Activated CD4-positive, alpha-beta T cell treated with anti-CD3 and anti-CD28 coated beads, Interleukin-2, amount 10 ng/mL, durations not matched to agents 24 days and 14 days (primary cell): ENCODE measurements at places on chromosomes 3 and 15. TPM values are rescaled to one million over a fixed set of nuclear protein-coding genes. Genes with fewer than 3 reads are reported as not detected.
A peak's percentile ranks its signal among the peaks of the same experiment; 100 is the strongest.

DNA sequence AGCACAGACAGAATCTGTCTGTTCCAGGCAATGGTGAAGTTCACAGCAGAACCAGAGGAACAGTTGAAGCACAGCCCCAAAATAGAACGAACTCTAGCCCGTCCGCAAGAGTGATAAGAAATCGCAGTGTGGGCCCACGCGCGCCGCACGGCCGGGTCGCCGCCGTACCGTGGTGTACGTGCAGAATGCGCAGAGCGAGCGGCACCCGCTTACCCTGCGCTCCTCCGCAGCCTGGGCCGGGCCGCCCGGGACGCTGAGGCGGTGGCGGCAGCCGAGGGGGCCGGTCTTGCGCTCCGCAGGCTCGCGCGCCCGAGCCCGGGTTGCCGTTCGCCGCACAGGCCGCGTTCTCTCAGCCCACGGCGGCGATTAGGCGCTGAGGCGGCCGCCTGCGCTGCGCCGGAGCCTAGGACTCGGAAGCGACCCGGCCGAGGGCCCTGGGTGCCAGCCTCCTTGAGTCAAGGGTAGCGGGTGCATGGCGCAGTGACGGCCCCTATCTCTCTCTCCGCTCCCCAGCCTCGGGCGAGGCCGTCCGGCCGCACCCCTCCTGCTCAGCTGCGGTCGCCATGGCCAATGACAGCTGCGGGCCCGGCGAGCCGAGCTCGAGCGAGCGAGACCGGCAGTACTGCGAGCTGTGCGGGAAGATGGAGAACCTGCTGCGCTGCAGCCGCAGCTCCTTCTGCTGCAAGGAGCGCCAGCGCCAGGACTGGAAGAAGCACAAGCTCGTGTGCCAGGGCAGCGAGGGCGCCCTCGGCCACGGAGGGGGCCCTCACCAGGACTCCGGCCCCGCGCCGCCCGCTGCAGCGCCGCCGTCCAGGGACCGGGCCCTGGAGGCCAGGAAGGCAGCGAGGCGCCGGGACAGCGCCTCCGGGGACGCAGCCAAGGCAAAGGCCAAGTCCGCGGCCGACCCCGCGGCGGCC is 20.5 kb downstream of the WDR73 start:
- no peaks in the 10 kb centered on the region for H3K27me3 ChIP-seq
- H3K36me3 ChIP-seq = peaks cover 32% of the 10 kb centered on the region
- peak overlapping the region; percentile 97 for H3K4me3 ChIP-seq
- H3K4me1 ChIP-seq = peaks cover 33% of the 10 kb centered on the region
- peak; percentile 91 for DNase-seq
- peak overlapping the region; percentile 95 for H3K27ac ChIP-seq

DNA sequence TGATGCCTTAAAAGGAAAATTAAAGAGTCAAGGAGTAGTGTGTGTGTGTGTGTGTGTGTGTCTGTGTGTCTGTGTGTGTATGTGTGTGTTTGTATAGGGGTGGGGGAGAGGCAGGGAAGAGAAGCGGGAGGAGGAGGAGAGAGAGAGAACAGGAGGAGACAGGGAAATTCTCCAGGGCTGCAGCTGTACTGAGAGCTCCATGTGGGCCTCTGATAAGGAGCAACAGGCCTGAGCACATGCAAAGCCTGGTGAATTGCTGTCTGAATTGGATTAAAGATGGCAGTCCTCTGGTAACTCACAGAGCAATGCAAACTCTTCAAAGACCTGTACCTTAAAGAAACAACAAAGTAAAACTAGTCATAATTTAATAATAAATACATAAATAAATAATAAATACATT is 70.6 kb downstream of the SEMA6D start:
- no peaks in the 10 kb centered on the region for H3K27me3 ChIP-seq
- H3K4me3 ChIP-seq = no peak overlapping the region
- no peak overlapping the region for H3K27ac ChIP-seq
- no peaks in the 10 kb centered on the region for H3K4me1 ChIP-seq
- no peaks in the 10 kb centered on the region for H3K36me3 ChIP-seq

GRCh38 chr3:16407366-16407765 is 106.1 kb downstream of the RFTN1 start:
- H3K4me3 ChIP-seq = no peak overlapping the region
- peaks cover 30% of the 10 kb centered on the region for H3K4me1 ChIP-seq
- no peak overlapping the region for H3K27ac ChIP-seq
- no peaks in the 10 kb centered on the region for H3K27me3 ChIP-seq
- no peak for DNase-seq

DNA sequence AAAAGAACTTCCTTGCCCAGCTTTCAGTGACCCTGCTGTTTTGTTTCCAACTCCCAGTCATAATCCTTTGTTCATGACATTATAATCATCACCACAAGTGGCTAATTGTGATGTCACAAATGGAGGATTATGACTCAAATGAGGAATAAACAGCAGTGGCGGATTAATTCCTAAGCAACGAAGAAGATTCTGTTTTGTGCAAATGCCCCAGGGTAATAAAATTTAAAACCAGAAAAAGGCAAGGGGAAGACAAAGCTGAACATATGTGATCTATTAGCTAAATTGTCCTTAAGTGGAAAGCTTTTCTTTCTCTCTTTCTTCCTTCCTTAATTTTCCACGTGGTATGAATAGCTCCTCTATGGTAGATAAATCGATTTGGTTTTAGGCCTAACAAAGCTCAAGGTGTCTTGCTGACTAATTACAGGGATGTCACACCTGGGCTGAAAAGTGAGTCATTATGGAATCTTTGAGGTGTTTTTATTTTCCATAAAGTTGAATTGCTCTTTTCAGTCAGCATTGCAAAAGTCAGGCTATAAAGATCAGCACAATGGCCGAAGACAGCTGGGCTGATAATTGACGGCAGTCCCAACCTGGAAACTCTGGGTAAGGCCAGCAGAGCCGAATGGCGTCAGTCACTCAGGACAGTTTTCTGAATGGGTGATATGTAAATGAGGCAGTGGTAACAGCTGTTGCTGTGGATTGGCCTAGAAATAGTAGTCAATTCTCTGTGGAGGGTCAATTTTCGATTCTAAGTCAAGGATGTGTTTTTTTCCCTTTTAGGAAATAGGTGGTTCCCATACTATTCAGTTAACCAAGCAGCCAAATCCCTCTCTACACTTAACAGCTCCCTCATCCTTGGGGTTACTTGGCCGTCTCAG is 121.5 kb downstream of the PTPRG start:
- peaks cover 2% of the 10 kb centered on the region for H3K27me3 ChIP-seq
- H3K27ac ChIP-seq = no peak overlapping the region
- DNase-seq = no peak
- H3K4me3 ChIP-seq = no peak overlapping the region
- no peaks in the 10 kb centered on the region for H3K36me3 ChIP-seq

DNA sequence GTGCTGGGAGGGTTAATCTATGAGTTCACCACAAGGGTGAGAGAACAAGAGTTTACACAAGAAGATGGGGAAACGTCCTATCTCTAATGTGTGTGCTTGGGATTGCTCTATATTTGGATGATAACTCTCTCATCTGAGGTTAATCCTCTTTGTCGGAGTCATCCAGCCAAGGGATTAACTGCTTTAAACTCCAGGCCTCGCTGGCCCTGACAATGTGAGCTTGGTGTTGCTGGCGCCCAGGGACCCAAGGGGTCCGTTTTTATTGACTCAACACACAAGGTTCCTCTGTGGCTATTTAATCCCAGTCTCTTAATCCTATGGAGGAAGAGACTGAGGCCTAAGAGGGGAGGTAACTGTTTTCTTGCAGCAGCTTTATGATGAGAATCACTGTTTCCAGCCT is 14.2 kb downstream of the SV2B start:
- DNase-seq = no peak
- peaks cover 19% of the 10 kb centered on the region for H3K27me3 ChIP-seq
- no peak overlapping the region for H3K4me3 ChIP-seq
- peaks cover 6% of the 10 kb centered on the region for H3K4me1 ChIP-seq

DNA sequence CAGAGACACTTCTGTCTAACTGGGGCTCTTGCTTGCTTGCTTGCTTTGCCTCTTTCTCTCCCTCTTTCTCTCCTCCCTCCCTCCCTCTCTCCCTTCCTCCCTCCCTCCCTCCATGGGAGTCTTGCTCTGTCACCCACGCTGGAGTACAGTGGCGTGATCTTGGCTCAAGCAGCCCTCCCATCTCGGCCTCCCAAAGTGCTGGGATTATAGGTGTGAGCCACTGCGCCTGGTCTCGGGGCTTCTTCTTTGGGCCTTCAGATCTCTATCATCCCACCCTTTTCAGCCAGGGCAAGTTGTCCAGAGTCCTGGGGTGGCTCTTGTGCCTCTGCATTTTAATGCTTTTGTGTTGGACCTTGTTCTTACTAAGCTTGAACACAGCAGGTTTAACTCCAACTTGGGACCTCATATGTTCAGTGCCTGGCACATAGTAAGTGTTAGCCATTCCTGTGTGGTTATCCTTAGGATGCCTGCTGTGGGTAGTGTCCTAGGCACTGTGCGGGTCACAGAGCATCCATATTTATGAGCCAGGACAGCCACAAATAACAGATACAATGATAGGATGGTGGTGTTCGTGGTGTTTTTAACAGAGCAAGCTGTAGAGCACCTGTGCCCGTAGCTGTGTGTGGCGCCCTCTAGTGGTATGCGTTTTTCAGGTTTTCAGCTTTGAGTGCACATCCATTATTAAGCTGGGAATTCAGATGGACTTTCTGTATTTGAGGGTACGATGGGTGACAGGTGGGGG is 75.1 kb downstream of the CCK start:
- H3K27ac ChIP-seq = peak overlapping the region; percentile 52
- peaks cover 28% of the 10 kb centered on the region for H3K4me1 ChIP-seq
- peaks cover 26% of the 10 kb centered on the region for H3K36me3 ChIP-seq
- no peak overlapping the region for H3K4me3 ChIP-seq
- DNase-seq = peak; percentile 91

- H3K27me3 ChIP-seq = no peaks in the 10 kb centered on the region
- H3K4me1 ChIP-seq = no peaks in the 10 kb centered on the region
- no peak overlapping the region for H3K4me3 ChIP-seq
- DNase-seq = no peak
- no peaks in the 10 kb centered on the region for H3K36me3 ChIP-seq
- H3K27ac ChIP-seq = no peak overlapping the region
Measured at GRCh38 chr3:176172492-176172891, 1024.8 kb downstream of the TBL1XR1 start.

GRCh38 chr3:59115364-59116232 is 65.8 kb upstream of the CFAP20DC start:
- H3K4me3 ChIP-seq = no peak overlapping the region
- no peak overlapping the region for H3K27ac ChIP-seq
- H3K27me3 ChIP-seq = peaks cover 12% of the 10 kb centered on the region
- no peaks in the 10 kb centered on the region for H3K36me3 ChIP-seq
- no peak for DNase-seq
- H3K4me1 ChIP-seq = no peaks in the 10 kb centered on the region

DNA sequence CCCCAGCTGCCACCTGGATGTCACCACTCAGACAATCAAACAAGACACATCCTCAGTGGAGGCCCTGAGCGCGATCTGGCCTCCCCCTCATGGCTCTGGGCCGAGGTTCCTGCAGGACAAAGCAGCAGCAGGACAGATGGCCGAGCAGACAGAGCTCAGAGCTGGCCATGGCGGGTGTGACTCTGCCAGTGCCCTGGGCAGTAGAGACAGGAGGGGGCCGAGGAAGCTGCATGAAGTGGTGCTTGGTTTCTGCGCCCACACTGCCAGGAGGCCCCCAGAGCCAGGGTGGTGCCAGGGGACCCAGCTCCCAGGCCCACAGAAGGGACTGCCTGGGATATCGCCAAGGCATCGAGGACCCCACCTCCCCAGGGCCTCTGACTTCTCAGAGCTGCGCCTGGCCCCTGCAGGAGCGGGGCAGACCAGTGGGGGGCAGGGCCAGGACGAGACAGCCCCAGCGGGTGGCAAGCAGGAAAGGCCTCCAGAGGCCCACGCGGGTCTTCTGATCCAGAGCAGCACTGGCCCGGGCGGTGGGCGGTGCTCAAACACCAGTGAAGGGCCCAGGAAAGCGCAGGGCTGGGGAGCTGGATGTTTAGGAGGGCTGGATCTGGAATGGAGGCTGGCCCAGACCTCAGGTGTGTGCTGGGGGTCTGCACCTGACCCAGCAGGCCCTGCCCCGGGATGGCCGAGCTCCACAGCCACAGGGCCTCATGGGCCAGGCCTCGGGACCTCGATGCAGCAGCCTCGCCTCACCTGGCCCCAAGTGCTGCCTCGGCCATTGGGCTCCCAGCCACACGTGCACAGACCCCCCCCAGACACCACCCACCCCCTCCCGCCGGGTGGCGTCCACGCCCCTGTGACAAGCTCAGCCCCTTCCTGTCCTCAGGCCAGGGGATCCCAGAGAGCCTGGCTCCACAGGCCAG is 76.0 kb downstream of the GOLGA8G start:
- DNase-seq = no peak
- no peak overlapping the region for H3K27ac ChIP-seq
- no peaks in the 10 kb centered on the region for H3K36me3 ChIP-seq

GRCh38 chr3:9026320-9027045 is 63.2 kb upstream of the RAD18 start:
- DNase-seq = no peak
- no peak overlapping the region for H3K27ac ChIP-seq
- no peaks in the 10 kb centered on the region for H3K4me1 ChIP-seq
- H3K27me3 ChIP-seq = no peaks in the 10 kb centered on the region
- H3K36me3 ChIP-seq = no peaks in the 10 kb centered on the region
- no peak overlapping the region for H3K4me3 ChIP-seq

GRCh38 chr3:111314181-111314873 is 227.7 kb upstream of the CD96 start:
- H3K36me3 ChIP-seq = no peaks in the 10 kb centered on the region
- H3K4me1 ChIP-seq = peaks cover 42% of the 10 kb centered on the region
- H3K27ac ChIP-seq = no peak overlapping the region
- DNase-seq = no peak
- no peak overlapping the region for H3K4me3 ChIP-seq

- DNase-seq = no peak
- no peak overlapping the region for H3K27ac ChIP-seq
- H3K4me1 ChIP-seq = no peaks in the 10 kb centered on the region
- H3K27me3 ChIP-seq = no peaks in the 10 kb centered on the region
- H3K36me3 ChIP-seq = no peaks in the 10 kb centered on the region
- H3K4me3 ChIP-seq = no peak overlapping the region
Measured at GRCh38 chr3:54240309-54240708, 118.0 kb downstream of the CACNA2D3 start.

The SCAANT1 gene
- not detected in 2 replicates for total RNA-seq

The DNASE1L3 gene
- not detected in 2 replicates for total RNA-seq

The TGM4 gene
- total RNA-seq = not detected in 2 replicates

The CXCR6 gene
- total RNA-seq = 15.2 TPM in 2 replicates
